ENCODE measurements at places on chromosomes 16 and 17.

- DNase-seq = no peak
These were observed 44.2 kb downstream of the WDR45B start for GRCh38 chr17:82603981-82604448.

DNA sequence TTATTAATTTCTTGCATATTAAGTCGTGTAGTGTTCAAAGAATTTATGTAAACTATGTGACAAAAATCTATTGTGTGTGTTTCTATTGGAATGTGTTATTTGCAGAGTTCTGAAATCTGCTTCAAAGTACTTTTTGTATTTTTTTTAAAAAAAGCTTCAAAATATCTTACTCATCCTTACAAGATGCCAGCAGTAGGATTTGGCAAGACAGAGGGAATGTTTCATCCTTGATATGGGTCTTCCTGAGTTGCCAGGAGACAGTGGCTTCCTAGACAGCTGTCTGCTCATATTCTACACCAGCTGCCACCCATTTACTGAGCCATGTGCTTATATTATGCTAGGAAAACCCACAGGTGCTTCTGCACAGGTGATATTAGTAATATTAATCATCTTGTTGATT lies 36.4 kb downstream of the EFCAB5 start:
- no peak for DNase-seq

GRCh38 chr17:9284884-9285283 lies 263.6 kb downstream of the NTN1 start:
- no peak for DNase-seq

DNA sequence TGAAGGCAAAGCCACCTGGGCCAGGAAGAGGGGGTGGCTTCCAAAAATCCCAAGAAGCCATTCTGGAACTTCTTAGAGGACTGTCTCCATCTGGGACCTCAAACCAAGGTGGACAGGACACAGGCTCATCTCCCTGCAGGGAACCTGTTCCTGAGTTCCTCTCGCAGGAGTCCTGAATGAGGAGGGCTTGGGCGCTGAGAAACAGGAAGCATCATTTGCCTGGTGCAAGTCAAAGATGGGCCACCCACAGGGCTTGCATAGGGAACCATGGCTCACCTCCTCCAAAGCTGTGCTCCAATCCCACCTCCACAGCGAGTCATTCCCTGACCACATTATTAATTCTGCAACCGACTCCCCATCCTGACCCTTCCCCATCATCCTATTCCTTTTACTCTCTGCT lies 55.0 kb upstream of the RPL38 start:
- DNase-seq = no peak

DNA sequence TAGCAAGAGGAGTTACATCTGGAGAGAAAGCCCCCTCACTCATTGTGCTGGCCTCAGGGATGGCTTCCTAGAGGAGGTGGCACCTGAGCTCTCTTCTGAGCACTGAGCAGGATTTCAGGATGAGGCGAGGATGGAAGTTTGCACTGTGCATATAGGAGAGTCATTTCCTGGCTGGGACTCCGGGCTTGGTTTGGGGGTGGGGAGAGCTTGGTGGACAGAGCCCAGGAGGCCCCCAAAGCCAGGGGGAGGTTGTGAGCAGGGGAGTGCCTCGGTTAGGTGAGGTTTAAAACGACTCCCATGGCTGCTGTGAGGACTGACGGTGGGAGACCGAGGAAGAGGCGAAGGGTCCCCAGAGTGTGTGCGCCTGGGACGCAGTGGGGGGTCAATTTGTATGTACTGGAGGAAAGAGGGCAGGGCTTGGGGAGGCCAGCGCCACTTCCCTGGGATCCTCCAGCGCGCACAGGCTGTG lies 1.2 kb downstream of the CAMKK1 start:
- no peak for DNase-seq

GRCh38 chr17:2054262-2054511 lies 716 bp upstream of the HIC1 start:
- DNase-seq = no peak

DNA sequence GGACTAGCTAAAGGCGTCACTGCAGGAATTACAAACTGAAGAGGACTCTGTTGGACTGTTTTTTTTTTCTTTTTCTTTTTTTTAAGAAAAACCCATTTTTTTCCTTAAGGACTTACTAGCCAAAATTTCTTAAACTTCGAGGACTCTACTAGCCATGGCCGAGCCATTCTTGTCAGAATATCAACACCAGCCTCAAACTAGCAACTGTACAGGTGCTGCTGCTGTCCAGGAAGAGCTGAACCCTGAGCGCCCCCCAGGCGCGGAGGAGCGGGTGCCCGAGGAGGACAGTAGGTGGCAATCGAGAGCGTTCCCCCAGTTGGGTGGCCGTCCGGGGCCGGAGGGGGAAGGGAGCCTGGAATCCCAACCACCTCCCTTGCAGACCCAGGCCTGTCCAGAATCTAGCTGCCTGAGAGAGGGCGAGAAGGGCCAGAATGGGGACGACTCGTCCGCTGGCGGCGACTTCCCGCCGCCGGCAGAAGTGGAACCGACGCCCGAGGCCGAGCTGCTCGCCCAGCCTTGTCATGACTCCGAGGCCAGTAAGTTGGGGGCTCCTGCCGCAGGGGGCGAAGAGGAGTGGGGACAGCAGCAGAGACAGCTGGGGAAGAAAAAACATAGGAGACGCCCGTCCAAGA lies 878 bp downstream of the HEXIM1 start:
- peak; percentile 68 for DNase-seq

GRCh38 chr16:67733734-67734470 lies 14.8 kb upstream of the GFOD2 start:
- DNase-seq = no peak

- no peak for DNase-seq
These were observed 35.9 kb downstream of the CMTM4 start for GRCh38 chr16:66660422-66661209.

DNA sequence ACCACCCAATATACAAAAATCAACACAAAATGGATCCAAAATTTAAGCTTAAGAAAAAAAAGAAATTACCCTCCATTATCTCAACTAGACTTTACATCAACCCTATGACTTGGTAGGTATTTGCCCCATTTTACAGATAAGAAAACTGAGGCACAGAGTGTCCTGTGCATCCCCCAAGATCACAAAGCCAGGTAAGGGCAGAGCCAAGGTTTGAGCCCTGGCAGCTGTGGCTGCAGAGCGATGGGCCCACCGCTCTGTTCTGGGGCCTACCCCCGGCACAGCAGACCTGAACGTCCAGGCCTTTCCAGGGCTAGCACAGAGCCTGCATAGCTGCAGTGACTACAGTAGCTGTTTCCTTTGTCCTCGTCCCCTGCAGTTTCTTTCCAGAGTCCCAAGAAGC lies 417.6 kb downstream of the SOX9 start:
- no peak for DNase-seq

DNA sequence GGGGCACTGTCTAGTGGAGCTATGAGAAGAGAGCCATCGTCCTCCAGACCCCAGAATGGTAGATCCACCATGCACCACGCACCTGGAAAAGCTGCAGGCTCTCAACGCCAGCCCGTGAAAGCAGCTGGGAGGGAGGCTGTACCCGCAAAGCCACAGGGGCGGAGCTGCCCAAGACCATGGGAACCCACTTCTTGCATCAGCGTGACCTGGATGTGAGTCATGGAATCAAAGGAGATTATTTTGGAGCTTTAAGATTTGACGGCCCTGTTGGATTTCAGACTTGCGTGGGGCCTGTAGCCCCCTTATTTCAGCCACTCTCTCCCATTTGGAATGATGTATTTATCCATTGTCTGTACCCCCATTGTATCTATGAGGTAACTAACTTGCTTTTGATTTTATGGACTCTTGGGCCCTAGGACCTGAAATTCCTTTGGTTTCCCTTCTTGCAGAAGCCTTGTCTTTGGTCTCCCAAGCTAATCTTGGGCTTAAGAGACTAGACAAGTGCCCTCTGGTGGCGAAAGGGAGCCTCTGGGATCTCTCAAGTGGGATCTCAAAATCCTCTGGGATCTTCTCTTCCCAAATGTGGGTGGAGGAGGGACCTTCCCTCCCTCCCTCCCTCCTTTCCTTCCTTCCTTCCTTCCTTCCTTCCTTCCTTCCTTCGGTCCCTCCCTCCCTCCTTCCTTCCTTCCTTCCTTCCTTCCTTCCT lies 58.2 kb upstream of the HAPSTR1 start:
- DNase-seq = no peak

DNA sequence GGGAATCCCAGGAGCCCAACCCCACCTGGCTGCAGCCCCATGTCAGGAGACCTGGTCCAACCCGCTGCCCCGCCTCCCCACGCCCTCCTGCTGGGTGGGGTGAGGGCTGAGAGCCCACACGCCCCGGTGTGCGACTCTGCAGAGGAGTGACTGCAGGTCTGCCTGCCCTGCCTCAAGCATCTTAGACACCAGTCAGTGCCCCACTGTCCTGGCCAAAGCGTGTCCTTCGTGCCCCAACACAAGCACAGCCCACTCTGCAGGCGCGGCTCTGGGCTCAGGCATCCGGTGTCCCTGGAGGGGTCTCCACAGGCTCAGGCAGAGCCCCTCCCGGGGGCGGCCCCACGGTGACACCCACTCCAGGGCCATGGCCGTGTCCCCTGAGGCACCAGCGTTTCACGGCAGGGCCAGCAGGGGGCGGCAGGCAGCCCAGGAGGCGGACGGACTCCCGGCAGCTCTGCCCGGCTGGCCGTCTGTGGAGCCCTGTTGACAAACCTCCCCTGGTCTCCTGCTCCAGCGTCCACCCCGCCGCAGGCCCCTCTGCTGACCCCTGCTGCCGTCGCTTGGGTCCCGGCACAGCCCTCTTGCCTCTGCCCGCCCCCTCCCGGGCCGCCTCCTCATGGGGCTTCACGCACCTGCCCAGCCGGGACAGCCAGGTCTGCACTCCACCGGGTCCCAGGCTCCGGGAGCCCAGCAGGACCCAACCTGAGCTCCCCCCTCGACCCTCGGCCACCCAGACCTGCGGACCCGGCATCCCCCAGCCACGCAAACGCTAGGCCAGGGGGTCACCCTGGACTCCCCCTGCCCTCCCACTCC lies 8.6 kb upstream of the UBE2I start:
- peak; percentile 64 for DNase-seq

- DNase-seq = no peak
These were observed 1.6 kb downstream of the KCNG4 start for GRCh38 chr16:84237994-84238750.

DNA sequence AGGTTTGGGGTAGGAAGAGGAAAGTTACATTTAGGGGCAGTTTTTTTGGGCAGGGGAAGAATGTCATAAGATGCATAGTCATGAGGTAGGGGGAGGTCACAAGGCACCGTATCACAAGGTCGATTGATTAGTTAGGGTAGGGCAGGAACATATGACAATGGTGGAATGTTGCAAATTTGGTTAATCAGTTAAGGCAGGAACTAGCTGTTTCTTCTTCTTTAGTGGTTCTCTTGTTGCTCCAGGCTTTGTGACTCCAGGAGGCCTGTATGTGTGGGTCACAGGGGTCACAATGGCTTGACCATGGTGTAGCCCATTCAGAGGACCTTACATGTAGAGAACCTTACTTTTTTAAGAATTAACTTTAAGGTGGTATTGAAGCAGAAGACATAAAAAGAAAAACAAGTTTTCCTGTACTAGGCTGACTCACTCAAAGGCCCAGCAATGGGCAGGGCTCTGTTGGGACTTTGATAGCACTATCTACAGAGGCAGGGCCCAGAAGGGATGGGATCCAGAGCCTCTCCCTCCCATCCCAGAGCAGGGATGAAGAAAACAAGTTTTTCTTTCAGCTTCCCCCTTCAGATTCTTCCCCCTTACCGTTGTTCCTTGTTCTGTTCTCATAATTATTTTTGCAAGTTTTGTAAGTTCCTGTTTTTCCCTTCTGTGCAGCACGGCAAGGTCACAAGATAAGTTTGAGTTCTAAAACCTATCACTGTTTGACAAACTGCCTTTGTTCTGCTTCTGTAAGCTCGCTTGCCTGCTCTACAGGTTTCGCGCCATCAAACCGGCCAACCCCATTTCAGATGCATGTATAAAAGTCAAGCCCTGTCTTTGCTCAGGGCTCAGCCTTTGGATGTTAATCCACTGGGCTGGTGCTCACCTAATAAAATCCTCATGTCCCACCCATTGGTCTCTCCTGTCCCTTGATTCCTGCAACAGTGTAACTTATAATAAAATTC lies 45.8 kb upstream of the ATF7IP2 start:
- DNase-seq = no peak

GRCh38 chr17:66420961-66421371 lies 118.6 kb downstream of the PRKCA start:
- no peak for DNase-seq

DNA sequence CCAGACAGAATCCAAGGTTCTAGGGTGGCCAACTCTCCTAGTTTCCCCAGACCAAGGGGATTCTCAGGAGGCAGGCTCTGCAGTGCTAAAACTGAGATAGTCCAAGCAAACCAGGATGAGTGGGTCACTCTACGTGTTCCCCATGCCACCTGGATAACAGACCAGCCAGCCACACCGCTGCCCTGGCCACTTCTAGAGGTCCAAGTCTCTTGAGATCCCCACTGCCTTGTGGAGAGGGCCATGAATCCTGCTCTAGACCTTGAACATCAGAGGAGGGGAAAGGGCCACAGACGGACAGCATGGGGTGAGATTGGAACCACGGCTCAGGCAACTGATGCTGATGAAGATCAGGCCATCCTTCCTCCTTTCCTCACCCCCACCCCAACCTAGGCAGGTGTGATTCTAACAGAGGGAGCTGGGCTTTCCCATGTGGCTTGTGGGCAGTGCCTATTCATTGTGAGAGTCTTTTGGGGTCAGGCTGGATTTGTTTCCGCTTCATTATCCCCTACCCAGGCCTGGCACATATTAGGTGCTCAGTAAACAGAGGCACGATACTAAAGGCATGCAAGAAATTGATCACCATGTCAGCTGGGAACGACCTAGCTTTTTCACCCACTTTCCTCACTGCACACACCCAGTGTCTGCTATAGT lies 16.8 kb upstream of the TVP23A start:
- no peak for DNase-seq

DNA sequence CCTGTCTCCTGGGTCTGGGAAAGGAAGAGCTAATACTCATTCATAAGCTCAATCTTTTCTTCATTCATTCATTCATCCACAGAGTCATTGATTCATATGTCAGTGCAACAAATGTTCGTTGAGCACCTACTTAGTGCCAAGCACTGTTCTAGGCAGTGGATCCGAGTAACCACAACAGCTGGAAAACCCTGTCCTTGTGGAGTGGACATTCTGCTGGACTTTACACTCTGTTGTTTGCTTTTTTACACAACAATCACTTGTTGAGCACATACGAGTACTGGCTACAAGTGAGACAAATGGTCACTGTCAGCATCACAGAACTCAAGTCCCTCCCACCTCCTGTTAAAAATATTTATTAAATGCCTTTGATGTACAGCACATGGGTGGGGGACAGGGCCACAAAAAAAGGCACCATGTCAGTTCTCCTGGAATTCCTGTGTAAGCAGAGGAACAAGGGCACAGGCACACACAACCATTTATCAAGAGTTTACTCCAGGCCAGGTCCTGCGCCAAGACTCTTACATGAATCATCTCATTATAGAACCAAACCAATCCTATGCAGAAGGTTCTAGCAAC lies 46.9 kb downstream of the TEKT5 start:
- no peak for DNase-seq

- no peak for DNase-seq
These were observed 36.8 kb downstream of the NLRC5 start for GRCh38 chr16:57025941-57026777.

GRCh38 chr17:62630365-62631085 lies 3.1 kb downstream of the MRC2 start:
- DNase-seq = no peak
